ENCODE measurements at places on chromosomes 5 and 9.

DNA sequence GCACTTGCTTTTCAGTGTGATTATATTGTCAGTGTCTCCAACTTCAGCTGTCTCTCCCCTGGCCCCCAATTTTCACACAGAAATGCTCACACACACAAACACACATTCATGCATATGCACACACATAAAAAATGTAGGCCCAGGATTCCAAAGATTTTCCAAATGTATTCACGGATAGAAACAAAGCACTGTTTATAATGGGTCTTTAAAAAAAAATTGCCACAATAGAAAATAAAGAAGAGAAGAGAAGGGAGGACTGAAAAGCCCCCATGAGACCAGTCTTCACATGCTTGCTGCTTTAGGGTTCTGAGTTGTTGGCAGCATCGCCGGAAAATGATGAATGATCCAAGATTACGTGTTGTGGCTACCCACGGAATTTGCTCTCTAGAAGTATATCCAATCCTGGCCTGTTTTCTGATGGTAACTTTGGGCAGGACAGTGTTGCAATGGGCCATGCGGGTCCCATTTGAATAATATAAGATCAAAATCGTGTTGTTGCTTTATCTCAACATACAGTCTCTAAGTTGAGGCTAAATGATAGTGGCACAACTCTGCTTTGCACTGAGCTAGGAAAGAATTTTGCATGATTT lies 36.2 kb upstream of the ACO1 start:
- peak; percentile 56 for DNase-seq

- DNase-seq: no peak
Observed at GRCh38 chr5:41821051-41821450, 49.2 kb downstream of the OXCT1 start.

- DNase-seq: no peak
Observed at GRCh38 chr9:87039809-87040392, 92.6 kb upstream of the GAS1 start.

GRCh38 chr5:61603211-61603908 lies 271.3 kb downstream of the ZSWIM6 start:
- DNase-seq: no peak

DNA sequence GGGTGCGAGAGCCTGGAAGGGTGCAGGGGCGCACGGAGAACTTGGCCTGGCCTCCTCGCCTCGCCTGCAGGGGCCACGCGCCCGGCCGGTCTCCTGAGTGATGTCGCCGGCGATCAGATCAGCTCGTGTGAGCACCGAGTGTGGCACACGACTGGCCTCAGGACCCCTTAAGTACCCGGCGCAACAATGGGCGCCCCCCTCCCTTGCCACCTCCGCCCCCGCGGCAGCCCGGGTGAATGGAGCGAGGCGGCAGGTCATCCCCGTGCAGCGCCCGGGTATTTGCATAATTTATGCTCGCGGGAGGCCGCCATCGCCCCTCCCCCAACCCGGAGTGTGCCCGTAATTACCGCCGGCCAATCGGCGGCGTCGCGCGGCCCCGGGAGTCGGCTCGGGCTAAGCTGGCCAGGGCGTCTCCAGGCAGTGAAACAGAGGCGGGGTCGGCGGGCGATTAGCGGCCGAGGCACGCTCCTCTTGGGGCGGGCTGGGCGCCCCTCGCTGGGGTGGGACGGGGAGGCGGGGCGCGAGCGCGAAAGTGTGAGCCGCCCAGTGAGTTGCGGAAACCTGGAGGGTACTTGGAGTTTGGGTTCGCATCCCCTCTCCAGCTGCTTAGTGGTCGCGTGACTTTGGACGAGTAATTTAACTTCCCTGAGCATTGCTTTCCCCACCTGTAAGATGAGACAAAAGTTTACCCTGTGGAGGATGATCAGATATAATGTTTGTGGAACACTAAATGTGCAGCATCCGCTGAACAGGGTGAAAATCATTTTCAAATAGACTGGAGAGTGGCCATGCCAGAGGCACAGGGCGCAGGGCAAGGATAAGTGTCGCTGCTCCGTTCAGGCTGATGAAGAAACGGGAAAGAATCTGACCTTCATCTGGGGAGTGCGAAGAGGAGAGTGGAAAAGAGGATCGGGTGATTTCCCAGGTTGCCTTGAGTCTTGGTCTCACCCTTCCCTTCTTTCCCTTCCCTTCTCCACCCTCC lies at the start of gene NEUROG1:
Gene NEUROG1 (minus strand): TSS at position 145 of the 982 bp plus-strand sequence. CDS start 274 bp downstream, outside the sequence.
- DNase-seq: peak; percentile 66

- DNase-seq: no peak
Observed at GRCh38 chr5:112077180-112077579, 320.2 kb upstream of the NREP start.

- DNase-seq: no peak
Observed at GRCh38 chr5:94808497-94808896, 190.0 kb downstream of the SLF1 start.

GRCh38 chr5:140251527-140251973 lies 51.4 kb downstream of the PFDN1 start:
- DNase-seq: peak; percentile 69

- peak; percentile 33 for DNase-seq
Observed at GRCh38 chr9:84293001-84293798, 47.4 kb downstream of the SLC28A3 start.

DNA sequence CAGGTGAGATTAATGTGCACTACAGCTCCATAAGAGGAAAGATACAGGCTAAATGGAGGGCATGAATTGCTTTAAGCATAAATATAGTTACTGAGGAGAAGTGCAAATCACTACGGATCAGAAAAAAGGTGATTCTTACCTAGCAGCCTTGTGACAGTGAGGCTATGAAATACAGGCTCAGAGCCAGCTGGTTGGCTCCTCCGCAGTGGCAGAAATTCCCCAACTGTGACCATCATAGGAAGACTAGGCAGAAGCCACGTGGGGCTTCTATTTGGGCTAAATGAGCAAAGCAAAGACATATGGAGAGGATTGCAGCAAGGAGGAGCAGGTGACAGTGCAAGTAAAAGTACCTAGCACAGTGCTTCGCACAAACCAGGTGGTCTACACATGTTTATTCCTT lies 40.5 kb downstream of the CDO1 start:
- no peak for DNase-seq

DNA sequence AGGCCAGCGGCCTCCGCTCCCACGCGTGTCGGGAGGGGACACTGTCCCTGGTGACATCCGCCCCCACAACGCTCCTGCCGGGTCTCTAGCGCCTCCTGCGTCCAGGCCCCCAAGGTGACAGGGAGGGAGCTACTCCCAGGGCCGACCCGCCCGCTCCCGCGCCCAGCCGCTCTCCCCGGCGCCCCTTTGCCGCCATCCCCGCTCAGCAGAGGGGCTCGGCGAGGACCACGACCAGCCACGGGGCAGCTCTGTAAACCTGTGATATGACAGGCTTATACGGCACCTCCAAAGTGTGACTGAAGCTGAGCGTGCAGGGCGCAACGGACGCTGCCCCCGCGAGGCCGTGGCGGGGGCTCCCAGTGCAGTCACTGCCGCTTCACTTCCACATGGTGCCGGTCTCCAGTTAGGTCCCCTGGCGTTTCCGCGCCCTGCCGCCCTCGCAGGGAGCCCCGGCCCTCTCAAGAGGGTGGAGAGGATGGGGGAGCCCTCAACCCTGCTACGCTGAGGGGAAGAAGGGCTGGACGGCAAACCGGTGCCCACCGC lies 978 bp upstream of the ADCY2 start:
- DNase-seq: peak; percentile 19

DNA sequence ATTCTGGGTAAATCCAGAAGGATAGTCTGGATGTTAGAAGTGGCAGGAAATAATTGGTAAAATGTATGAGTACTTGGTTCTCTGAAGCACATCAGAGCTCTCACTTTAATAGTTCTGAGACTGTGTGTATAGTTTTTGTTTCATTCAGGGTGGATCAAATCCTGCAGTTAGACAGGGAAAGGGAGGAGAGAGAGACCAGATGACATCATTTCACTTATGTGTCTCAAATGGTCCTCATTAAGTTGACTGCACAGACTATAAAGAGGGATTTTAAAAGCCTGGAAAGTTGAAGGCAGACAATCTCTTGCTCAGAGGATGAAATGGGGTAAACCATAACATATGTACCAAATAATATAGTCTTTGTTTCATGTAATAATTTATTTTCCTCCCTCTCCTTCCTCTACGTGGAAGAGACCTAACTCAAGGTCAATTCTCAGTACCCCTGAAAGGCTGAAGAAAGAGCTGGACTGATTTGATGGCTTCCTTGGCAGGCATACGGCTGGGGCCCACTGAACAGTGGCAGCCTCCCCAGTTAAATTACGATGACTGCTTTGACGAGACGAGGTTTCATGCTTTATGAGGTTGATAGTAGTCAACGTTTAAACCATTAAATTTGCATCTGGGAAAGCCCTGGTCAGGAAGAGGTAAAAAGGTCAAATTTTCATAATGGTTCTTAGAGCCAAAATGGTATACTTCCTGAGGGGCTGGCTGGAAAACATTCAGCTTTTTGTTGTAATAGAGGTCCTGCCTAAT lies 395.1 kb upstream of the RPS23 start:
- DNase-seq: no peak

DNA sequence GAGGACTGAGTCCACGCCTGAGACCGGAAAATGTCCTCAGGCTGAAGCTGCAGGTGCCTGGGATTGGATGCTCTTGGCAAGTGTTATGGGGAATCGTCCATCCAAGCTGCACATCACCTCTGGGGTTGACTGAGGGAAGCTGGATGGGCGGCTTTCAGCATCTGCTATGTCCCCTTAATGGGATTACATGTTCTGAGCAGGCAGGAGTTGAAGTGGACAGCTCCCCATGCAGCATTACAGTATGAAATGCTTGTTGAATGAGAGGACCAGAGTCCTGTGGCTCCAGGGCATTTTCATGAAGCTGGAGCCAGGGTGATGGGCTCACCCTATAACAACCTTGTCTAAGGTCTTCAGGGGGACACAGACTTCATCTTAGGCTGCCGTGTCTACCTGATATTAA lies 270.9 kb downstream of the HSPA4 start:
- no peak for DNase-seq

GRCh38 chr5:100249884-100250269 lies 285.3 kb upstream of the FAM174A start:
- DNase-seq: no peak

DNA sequence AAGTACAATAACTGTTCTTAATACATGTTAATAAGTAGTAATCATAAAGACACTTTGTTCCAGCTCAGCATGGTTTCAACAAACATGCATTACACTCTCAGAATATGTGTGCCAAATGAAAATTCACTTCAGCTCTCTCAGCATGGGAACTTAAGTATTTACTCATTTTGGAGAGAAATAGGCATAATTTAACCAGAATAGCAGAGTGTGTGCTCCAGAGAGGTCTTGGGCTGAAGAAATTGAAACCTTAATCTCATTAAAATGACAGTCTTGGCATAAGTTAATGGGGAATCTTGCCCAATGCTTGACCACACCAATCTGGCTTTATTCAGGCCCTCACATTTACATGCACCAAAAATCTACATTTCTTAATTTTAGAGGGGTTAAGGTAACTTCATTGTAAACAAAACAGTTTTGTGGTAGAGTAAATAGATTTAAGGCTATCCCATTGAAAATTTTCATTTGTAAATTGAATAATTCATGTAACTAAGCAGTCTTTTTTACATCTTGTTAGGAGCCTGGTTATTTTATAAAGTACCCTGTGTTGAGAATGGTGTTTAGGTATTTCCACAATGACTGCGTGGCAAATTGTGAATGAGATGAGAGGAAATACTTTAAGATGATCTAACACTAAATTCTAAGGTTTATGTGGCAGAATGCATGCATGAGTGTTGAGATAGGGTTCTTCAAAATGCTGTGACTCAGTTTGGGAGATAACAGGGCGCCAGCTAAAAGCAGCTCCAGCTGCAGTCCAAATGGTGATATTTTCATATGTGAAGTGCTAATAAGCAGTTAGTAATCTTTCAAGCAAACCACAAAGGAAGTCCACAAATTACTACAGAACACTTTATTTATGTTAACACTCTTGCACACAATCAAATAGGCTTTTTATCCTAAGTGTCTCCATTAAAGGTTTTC lies 11.3 kb upstream of the LOX start:
- DNase-seq: peak; percentile 88

DNA sequence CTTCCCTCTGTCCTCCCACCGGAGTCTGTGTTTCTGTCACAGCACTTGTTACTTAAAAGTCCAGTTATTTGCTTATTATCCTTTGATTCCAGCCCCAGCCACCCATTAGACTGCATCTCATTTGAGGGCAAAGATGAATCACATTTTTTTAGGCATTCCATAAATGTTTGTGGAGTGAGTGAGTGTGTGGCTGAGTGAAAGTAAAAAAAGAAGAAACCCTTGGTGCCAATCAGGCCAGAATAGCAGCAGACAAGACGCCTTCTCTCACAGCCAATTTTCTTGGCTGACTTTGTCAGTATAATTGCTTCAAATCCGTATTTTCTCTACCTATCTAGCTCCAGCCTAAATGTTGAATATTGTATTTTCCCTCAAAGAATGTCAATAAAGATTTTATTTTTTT lies 613.0 kb upstream of the WWC1 start:
- no peak for DNase-seq

GRCh38 chr5:17232405-17232804 lies 15.0 kb downstream of the BASP1 start:
- no peak for DNase-seq

DNA sequence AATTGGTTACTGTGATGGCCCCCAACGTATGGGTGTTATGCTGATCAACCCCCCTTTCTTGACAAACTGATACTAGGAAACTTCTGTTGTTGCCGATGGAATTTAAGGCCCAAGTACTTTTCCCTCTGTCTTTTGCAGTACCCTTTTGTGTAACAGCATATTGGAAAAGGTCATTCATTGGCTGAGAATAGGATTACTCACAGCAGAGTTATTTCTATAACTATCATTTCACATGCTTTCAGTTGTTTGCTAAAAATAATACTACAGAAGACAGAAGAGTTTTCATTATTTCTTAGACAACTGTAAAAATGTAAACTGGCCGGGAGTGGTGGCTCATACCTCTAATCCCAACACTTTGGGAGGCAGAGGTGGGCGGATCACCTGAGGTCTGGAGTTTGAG lies 329.5 kb downstream of the KIAA0825 start:
- no peak for DNase-seq

DNA sequence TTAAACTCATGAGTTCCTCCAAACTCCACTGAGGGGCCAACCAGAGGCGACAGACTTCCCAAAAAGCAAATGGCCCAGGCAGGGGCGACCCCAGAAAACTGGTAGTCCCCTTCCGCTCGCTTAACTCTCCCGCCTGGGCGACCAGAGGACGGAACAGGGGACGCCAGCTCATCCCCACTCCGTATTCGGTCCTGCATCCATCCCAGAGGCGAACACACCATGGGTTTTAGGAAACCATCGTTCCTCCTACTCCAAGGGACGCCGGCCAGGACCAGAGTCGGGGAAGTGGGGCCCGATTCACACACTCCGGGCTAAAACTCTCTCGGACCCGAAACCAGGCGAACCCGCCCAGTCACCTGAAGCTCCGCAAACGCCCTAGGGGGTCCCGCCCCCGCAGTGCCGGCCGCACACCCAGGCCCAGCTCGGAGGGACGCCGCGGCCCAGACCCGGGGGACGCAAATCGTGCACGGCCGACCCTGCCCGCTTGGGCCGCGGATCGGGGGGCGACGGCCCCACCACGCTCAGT lies 478 bp downstream of the TEX10 start:
- peak; percentile 64 for DNase-seq

GRCh38 chr9:80231318-80232236 lies 659.8 kb downstream of the TLE4 start:
- DNase-seq: no peak
